Calu3 (cell line): ENCODE measurements at places on chromosomes 11 and 22. TPM values are rescaled to one million over a fixed set of nuclear protein-coding genes. Genes with fewer than 3 reads are reported as not detected.

GRCh38 chr22:25147642-25147928, 52.1 kb upstream of the CRYBB3 start:
- DNase-seq, result no peak
- H3K27me3 ChIP-seq, result no peaks in the 10 kb centered on the region
- H3K4me1 ChIP-seq, result peaks cover 9% of the 10 kb centered on the region

CRACR2B gene
- 33.4 and 35.3 TPM in 2 replicates for total RNA-seq

DNA sequence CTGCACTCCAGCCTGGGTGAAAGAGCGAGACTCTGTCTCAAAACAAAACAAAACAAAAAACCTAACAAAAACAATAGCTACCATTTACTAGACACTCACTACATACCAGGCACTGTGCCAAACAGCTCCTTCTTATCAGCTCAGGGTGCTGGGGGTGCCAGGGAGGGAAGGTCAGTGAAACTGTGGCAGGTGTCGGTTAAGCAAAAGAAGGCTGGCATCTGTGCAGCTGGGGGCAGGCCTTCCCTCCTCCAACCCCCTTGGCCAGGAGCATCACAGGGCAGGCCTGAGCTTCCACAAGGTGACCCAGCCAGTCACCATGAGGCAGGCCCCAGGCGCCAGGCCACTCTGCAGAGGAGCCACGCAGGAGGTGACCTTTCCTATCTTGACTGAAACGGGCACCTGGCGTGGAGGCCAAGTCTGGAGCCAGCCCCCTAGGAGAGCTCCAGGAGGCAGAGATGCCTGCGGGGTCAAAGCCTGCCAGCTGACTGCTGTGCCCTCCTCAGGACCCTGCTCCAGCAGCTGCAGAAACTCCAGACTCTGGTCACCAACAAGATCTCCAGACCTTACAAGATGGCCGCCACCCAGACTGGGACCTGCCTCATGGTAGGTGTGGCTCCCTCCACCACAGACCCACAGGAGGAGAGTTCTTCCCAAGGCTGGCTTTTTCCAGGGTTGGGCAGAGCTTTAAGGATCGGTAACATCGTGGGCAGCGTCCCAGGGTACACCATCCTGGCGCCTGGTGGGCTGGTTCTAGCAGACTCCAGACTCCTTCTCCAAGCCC, 31.3 kb upstream of the DGKZ start:
- peaks cover 16% of the 10 kb centered on the region for H3K4me1 ChIP-seq
- peak; percentile 57 for DNase-seq
- peaks cover 30% of the 10 kb centered on the region for H3K27me3 ChIP-seq
- H3K36me3 ChIP-seq, result peaks cover 10% of the 10 kb centered on the region

DNA sequence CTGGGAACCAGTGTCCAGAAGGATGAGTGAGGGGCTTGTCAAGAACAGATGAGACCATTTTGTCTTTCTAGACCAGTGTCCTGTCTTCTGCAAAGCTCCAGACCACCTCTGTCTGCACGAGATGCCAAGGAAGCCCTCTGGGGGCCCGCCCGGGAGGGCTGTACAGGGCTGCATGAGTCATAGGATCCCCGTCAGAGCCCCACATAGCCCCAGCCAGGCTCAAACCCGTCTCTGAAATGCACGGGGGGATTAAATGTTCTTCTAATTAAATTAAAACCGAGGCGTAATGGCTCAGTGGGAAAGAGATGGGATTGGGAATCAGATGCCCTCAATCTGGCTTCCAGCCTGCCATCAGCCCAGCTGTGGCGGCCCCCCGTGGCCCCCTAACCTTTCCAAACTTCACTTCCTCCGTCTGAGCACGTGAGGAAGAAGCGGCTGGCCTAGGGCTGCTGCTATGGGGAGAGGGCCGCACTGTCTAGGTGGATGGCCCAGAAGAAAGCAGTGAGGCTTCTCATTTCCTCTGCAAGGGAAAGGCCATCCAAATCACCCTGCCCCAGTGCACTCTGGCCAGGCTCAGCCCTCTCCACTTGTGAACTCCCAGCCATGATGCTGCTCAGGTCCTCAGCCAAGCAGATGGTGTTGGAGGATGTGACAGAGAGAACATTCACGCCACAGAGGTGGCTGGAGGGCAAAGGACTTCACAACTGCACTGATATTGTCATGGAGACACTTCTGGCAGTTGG, 32.8 kb downstream of the KCNQ1OT1 start:
- H3K36me3 ChIP-seq, result no peaks in the 10 kb centered on the region
- no peak for DNase-seq
- no peak overlapping the region for H3K27ac ChIP-seq
- H3K4me3 ChIP-seq, result no peak overlapping the region

KCNQ1 gene
- total RNA-seq, result 7.4 and 9.2 TPM in 2 replicates

DNA sequence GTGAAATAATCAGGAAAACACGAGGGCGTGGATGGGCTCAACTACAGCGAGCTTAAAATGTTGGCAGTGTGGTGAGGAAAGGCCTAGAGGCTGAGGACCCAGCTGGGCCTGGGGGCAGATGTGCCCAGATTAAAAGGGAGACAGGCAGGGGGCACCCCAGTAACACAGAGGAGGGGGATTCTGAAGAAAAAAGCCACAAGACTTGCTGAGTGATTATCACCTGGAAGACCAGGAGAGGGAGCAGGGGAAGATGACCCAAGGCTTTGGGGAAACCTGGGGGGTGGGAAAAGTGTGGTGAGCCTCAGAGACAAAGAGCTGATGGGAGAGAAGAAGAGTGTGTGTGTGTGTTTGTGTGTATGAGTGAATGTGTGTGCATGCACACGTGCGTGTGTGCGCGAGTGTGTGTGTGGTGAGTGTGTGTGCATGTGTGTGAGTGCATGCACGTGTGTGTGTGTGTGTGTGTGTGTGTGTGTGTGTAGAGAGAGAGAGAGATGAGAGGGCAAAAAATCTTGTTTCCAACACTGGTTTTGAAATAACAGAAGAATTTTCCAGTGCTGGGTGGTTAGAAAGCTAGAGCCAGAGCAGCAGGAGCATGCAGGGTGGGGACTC, 500.5 kb downstream of the BUD13 start:
- DNase-seq, result no peak
- H3K4me1 ChIP-seq, result no peaks in the 10 kb centered on the region
- H3K27me3 ChIP-seq, result peaks cover 13% of the 10 kb centered on the region
- no peak overlapping the region for H3K27ac ChIP-seq

DNA sequence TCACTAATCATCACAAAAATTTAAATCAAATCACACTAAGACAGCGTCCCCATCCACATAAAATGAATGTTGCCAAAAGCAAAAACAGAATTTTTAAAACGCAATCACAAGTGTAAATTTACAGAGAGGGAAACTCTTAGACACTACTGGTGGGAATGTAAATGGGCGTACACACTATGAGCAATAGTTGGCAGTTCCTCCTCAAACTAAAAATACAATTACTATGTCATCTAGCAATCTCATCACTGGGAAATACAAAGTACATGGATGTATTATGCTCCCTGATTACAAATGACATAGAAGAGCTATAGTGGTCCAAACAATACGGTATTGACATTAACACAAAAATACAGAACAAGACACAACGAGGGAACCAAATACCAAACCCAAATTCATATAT, 8.7 kb upstream of the RGL4 start:
- no peaks in the 10 kb centered on the region for H3K27me3 ChIP-seq
- no peak overlapping the region for H3K27ac ChIP-seq
- peaks cover 17% of the 10 kb centered on the region for H3K4me1 ChIP-seq

RHOD gene
- 24.1 and 24.7 TPM in 2 replicates for total RNA-seq

DNA sequence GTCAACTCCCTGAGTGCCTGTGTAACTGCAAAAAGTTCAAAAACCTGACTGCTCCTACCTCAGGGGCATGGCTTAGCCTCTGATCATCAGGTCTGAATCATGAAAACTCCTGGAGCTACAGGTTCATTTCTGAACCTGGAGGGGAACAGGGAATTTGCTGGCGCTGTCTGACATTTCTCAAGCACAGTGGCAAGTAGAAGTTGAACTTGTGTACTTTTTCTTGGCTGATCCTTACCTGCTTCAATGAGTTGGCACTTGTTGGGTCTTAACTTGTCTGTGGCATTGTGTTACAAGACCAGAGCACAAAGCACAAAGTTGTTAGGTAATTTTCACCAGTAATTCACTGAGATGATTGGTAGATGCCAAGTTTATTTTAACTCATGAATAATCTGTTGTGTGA, 3.3 kb downstream of the TMEM109 start:
- H3K4me1 ChIP-seq, result peaks cover 23% of the 10 kb centered on the region
- DNase-seq, result no peak
- H3K36me3 ChIP-seq, result peaks cover 20% of the 10 kb centered on the region

DNA sequence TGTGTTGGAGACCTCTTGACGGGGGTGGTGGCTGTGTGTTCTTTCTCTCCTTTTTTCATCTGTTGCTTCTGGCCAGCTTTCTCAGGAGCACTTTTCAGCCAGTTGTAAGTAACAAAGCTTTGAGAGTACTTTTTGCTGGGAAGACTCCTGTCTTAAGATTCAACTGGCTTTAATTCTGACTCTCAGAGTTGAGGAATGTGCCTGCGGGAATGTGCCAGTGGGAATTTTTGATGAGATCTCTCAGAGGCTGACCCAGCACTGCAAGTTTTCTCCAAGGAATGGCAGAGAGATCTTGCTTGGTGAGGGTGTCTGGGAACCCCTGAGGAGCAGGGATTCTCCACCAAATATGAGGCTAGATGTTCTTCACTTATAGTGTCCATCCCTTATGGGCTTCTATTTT, 91.6 kb upstream of the OR9Q1 start:
- H3K27me3 ChIP-seq, result peaks cover 8% of the 10 kb centered on the region
- no peak for DNase-seq
- H3K36me3 ChIP-seq, result no peaks in the 10 kb centered on the region
- H3K4me1 ChIP-seq, result peaks cover 5% of the 10 kb centered on the region
- no peak overlapping the region for H3K4me3 ChIP-seq

DNA sequence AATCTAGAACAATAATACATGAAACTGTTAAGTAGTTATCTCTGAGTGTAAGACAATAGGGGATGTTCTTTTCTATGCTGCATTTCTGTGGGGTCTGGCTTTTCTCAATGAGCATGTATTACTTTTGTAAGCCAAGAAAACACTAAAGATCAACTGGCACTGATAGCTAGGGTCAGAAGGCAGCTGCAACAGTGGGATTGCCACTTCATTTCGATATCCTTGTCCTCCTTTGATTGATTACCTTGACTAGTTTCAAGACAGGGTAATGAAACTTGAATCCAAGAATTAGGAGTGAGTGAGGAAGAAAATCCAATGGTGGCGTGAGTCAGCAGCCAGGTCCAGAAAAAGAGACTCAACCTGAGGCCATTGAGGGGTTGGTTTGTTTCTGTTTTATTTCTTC, 46.5 kb downstream of the FEZ1 start:
- peaks cover 11% of the 10 kb centered on the region for H3K4me1 ChIP-seq
- DNase-seq, result no peak
- no peak overlapping the region for H3K27ac ChIP-seq
- H3K36me3 ChIP-seq, result no peaks in the 10 kb centered on the region

DNA sequence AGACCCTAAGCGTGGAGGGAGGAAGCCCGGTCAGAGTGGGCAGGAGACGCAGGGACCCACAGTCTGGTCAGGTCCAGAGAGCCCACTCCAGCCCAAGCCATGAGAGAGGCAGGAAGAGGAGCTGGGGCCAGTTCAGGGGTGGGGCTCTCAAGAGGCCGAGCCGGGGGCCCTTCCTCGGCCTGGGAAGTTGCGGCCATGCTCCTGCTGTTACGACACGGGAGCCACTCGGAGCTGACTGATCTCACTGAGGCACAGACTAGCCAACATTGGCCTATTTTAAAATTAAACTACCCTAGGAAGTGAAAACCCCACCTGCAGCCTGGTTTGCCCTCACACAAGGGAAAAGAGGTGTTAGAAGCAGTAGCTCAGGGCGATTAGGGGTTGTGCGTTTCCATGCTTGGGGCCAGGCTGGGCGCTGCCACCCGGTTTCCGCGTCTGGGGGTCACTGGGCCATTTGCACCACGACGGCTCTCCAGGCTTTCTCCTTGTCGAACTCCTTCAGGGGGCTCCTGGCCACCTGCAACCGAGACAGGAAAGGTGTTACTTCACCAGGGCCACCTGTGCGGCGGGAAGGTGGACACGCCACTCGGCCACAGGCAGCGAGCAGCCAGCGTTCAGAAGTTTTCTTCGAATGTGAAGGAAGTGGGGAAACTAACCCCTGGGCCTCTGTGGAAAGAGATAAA, 3.2 kb upstream of the TTLL8 start:
- H3K27ac ChIP-seq, result no peak overlapping the region
- peaks cover 5% of the 10 kb centered on the region for H3K36me3 ChIP-seq
- H3K4me1 ChIP-seq, result peaks cover 14% of the 10 kb centered on the region
- H3K27me3 ChIP-seq, result peaks cover 72% of the 10 kb centered on the region
- no peak for DNase-seq

- no peak overlapping the region for H3K4me3 ChIP-seq
- peaks cover 13% of the 10 kb centered on the region for H3K4me1 ChIP-seq
- no peak overlapping the region for H3K27ac ChIP-seq
- no peaks in the 10 kb centered on the region for H3K27me3 ChIP-seq
- no peak for DNase-seq
Observed at GRCh38 chr11:61327669-61328071, 5.2 kb downstream of the DDB1 start.

DNA sequence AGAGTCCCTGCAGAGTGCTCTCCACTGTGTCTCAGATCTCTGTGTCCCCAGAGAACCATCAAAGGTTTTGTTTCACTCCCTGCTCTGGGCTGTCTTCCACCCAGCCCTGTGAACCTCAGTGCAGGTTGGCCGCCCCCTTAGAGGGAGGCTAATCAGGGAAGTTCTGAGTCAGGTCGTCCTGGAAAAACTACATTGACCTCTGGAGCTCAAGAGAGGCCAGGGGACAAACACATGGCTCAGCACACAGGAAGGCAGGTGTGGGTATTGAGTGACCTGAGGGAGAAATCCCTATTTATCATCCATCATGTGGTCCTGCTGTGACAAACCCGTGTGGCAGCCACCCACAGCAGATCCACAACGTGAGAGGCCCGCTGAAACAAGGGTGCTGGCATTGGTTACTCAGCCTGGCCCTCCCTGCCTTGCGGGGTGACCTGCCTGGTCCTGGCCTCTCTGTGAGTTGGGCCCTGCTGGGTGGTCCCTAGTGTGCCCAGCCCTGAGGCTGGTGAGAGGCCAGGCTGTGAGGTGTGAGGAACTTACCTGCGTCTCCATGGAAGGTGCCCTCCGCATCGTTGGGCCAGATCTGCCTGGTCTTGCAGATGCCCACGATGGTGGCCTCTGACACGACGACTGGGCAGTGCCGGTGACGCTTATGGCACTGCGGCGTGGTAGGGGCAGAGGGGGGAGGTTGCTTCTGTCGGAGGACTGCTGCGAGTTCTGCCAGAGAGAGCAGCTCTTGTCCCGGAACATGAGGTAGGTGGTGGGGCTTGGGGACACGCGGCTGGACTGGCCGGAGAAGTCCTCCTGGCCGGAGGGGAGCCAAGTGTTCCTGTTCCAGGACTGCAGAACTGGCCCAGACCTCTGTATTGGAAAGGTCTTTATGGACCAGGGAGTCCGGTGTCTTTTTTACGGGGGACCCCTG, 669 bp upstream of the BCR start:
- H3K36me3 ChIP-seq, result peaks cover 65% of the 10 kb centered on the region
- H3K4me1 ChIP-seq, result peaks cover 60% of the 10 kb centered on the region
- DNase-seq, result peak; percentile 24
- H3K4me3 ChIP-seq, result peak overlapping the region; percentile 74
- H3K27me3 ChIP-seq, result no peaks in the 10 kb centered on the region
- H3K27ac ChIP-seq, result peak overlapping the region; percentile 77

RFPL2 gene
- total RNA-seq, result 0.52 and 0.71 TPM in 2 replicates
